ENCODE measurements at places on chromosomes 7 and 10.

DNA sequence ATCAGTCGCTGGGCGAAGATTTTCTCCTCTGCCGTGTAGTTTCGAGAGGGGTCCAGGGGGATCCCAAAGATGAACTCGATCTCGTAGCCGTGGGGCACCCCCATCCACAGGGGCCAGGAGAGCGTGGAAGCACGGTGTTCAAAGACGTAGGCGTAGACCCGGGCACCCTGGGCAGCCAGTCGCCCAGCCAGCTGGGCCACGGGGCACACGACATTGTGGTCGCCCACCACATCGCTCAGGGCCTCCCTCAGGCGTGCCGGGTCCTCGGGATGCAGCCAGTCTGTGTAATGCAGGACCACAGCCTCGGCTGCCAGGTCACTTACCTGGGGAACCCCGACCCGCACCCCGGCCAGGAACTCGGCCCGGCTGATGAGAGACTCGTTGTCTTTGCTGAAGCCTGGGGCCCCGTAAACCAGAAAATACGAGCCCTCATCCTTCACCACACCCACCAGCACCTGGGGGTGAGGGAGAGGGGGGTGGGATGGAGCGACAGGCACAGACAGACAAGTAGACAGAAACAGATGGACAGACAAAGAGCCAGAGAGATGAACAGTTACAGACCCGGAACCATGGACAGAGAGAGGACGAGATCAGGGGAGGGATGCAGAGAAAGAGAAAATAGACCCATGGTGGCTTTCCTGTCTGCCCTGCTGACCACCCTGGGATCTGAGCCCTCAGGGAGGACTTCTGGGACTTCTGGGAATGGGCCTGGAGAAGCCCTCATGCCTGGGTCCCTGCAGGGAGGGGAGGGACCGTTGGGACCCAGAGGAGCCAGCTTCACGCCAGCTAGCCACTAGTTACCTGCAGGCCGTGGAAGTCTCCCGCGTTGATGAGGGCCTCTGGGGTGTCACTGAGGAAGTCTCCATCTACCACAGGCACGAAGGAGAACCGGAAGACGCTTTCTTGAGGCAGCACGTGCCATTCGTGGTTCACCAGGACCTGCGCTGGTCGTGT lies 3.0 kb downstream of the ACHE start:
- DNase-seq, result no peak

DNA sequence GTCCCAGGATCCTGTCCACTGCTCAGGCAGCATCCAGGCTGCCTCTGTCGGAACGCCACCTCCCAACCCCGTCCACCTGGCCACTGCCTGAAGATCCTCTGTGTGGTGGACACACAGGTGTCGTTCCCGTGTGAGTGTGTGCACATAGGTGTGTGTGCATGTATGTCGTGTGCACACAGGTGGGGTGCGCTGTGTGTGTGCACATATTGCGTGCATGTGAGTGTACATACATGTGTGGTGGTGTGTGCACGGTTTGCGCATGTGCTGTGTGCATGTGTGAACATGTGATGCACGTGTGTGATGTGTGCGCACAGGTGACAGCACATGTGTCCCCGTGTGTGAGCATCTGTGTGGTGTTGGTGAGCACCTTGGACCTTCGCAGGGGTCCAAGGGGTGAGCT lies 7.1 kb downstream of the TMEM184A start:
- DNase-seq, result no peak

- DNase-seq, result no peak
Measured at GRCh38 chr10:97129666-97130065, 56.1 kb downstream of the SLIT1 start.

GRCh38 chr7:82926477-82926876 lies 236.2 kb downstream of the PCLO start:
- no peak for DNase-seq

GRCh38 chr10:112883360-112884178 lies 66.5 kb upstream of the TCF7L2 start:
- DNase-seq, result no peak

- DNase-seq, result peak; percentile 64
Measured at GRCh38 chr10:97333601-97334369, 744 bp downstream of the FRAT2 start.

DNA sequence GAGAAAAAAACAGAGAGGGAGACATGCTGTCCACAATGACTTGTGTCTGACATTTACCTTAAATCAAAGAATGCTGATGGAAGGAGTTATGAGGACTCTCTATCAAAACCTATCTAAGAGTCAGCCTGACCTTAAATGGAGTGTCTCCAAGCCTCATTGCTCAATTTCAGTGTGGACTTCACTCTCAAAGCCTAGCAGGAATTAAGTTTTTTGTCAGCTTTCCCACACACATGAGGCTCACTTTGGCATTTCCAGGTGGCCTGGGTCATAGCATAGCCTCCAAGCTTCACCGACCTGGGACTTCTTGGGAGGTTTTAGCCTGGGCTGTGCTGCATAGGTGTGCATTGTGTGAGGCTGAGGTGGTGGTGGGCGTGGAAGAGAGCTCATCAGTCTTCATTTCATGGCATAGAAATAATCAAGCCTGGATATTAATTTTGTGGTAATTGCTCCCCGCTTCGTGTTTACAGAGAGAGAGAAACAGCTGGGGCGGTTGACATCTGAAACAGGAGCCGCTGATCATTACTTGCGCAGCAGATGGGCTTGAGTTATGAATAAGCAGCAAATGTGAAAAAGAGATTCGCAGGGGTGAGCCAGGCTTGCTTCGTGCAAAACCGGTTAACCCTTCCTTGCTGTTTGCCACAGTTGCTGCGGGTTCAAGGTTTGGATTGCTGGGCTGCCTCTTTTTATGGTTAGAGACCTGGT lies 647.8 kb downstream of the INHBA start:
- DNase-seq, result no peak

DNA sequence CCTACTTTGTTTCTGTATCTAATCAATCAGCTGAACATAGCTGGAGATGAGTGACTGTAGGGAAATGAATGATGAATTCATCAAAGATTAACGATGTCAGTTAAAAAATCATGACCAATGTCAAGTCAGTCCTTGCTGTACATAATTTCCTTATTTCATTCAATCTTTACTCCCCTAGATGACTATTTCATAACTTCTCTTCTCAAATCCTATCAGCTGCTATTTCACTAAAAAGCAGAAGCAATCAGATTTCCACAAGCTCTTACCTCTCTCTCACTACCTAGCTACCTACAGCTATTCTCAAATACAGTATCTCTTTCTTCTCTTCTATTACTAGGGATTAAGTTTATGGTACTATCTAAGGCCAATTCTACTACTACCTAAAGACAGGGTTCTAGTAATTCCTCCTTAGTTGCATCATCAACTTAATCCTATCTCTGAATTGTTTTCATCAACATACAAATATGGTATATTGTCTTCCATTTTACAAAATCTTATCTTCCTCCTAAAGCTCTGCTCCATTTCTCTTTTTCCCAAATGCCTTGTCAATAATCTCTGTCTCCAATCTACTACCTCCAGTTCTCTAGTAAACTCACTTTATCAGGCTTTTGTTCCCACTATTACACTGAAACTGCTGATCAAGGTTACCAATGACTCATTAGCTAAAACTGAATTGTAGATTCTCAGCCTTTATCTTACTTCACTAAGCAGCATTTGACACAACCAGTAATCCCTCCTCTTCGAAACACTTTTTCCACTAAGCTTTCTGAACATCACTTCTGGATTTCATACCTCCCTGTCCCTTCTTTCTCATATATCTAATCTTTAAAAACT lies 28.4 kb downstream of the JMJD1C start:
- DNase-seq, result no peak

DNA sequence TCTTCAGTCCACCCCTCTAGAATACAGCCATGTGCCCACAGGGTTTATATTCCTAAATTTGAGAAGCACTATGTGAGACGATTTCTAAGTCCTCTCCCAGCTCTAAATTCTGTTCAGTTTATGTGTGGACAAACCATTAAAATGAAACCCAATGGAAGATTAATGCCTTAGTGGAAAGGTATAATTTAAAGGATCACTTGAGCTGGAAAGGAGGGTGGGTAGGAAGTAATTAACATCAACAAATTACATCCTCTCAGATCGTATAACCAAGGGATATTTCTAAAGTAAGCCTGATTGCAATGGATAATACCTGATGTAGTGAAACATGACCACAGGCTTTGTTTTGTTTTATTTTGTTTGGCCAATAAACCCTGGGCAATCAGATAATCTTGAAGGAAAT lies 511.0 kb upstream of the COBL start:
- DNase-seq, result no peak

- DNase-seq, result no peak
Measured at GRCh38 chr10:38127812-38128211, 33.7 kb downstream of the ZNF37A start.

DNA sequence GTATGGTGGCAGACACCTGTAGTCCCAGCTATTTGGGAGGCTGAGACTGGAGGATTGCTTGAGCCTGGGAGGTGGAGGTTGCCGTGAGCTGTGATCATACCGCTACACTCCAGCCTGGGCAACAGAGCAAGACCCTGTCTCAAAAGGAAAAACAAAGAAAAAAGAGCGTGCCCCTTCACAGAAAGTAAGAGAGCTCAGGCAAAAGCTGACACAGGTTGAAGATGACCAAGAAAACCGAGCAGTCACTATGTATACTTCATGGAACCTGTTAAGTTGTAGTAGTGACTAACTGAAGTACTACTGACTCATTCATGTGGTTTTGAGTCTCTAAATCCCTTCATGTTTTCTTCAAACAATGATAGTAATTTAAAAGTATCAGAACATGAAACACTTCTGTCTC lies 1.2 kb upstream of the PRRT4 start:
- no peak for DNase-seq

GRCh38 chr10:120402147-120402766 lies 54.8 kb upstream of the PLPP4 start:
- no peak for DNase-seq

DNA sequence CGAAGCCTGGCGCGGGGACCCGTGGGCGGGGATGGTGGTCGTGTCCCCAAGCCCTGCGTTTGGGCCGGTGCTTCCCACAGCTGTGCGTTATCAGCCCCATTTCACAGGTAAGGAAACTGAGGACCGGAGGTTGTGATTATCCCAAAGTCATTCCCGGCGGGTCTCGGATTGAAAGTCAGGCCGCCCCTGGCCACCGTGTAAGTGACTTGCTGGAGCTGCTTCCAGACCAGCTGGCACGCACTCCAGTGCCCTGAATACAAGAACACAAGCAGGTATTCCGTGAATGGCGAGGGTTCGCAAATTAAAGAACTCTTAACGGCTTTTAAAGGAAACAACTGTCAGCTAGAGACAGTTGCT lies 675 bp upstream of the ATE1 start:
- peak; percentile 66 for DNase-seq

- no peak for DNase-seq
Measured at GRCh38 chr7:4834601-4835397, 27.0 kb downstream of the PAPOLB start.

- DNase-seq, result peak; percentile 73
Measured at GRCh38 chr10:92695679-92696605, 6.2 kb downstream of the HHEX start.

GRCh38 chr10:14918964-14919363 lies 34.9 kb downstream of the DCLRE1C start:
- no peak for DNase-seq

GRCh38 chr7:151743481-151743983 lies 133.4 kb downstream of the PRKAG2 start:
- DNase-seq, result peak; percentile 94

GRCh38 chr7:118039963-118040489 lies 143.9 kb upstream of the LSM8 start:
- no peak for DNase-seq

GRCh38 chr7:100132126-100132525 lies 5.4 kb downstream of the MBLAC1 start:
- DNase-seq, result no peak

- no peak for DNase-seq
Measured at GRCh38 chr10:94607111-94607510, 61.5 kb downstream of the HELLS start.

- DNase-seq, result peak; percentile 22
Measured at GRCh38 chr7:156065400-156065799, 253.1 kb upstream of the SHH start.

GRCh38 chr7:143885951-143886350 lies 16.0 kb downstream of the TCAF1 start:
- DNase-seq, result no peak

DNA sequence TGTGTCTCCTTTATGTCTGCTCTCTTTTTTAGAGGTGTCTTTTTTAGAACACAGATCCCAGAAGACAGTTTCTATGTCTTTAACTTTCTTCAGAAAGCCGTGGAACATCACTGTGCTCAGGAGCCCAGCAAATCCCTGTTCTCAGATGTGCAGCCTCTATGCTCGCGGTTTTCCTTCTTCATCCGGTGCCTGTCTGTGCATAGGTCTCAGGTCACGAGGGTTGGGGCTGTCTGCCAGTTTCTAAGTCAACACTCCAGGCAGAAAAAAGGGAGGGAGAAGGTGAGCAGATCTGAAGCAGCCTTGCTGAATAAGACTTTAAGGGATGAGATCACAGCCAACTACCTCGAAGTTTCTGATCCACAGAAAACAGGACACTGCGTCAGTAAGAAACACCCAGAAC lies 68.5 kb downstream of the CRTAC1 start:
- no peak for DNase-seq

GRCh38 chr7:140697447-140698143 lies 1.1 kb downstream of the NDUFB2 start:
- DNase-seq, result no peak

GRCh38 chr10:119919826-119920225 lies 27.3 kb downstream of the SEC23IP start:
- DNase-seq, result no peak

GRCh38 chr10:97101166-97101940 lies 84.4 kb downstream of the SLIT1 start:
- no peak for DNase-seq

DNA sequence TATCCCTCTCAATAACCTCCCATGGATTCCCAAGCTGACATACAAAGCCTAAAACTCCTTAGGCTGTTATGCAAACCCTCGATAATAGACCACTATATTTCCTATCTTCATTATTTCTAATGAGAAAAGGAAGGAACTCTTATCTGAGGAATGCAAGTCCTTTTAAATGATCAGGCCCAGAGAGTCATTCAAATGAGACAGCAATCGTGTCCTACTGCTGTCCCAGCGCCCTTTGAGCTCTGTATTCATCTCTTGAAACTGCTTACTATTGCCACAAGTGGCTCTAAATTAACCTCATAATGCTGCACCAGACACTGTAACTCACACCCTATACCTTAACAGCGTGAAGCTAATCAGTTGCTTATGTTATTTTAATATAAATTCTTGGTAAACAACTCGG lies 182.1 kb upstream of the NAMPT start:
- DNase-seq, result no peak

DNA sequence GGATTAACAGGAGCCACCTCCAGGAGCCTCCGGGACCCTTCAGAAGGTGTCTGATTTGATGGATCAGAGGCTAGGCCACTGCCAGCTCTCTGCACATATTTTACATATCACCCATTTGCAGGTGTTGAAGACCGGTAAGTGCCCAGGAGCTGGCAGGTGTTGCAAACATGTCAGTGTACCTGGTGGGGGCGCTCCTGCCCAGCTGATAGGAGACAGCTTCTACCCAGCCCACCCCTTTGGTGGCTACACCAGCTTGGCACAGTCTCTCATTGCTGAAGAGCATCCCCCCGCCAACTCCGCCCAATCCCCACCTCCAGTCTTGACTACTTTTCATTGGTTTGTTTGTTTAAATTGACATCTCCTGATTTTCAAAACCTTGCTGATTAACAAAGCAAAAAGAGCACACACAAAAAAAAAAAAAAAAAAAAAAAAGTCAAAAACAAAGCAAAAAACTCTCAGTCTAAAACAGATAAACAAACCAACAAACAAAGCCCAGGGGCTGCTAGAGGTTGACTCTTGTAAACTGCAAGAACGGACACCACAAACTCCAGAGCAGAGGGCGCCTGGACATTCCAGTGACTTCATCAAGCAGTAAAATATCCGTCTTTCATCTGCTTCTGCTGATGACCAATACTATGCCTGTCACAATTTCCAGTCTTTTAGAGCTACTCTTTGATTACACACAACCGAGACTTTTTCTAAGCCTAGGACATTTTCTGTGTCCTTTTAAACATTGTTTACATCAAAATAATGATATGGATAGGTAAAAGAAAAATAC lies 275.3 kb downstream of the NRG3 start:
- DNase-seq, result peak; percentile 66

All from right lobe of liver (tissue), 6 donors.